ENCODE measurements at places on chromosomes 6 and 20.

DNA sequence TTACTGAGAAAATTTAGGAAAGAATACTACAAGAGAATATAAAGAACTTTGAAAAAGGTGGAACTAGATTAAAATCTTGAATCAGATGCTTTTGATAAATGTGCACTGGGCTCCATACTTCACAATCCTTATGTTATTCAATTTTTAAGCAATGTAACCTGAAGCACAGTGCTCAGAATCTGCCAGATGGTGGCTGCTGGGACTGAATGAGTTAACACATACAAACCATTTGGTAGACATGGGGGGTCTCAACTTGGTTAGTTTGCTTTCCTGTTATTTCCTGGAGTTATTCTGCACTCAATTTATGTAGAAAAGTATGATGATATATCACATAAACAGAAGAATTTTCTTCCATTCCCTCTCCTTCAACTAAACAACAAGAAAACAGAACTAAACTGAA, 326.5 kb downstream of the RNGTT start:
- no peak for DNase-seq

GRCh38 chr6:73169111-73169510, 56.2 kb downstream of the KHDC1L start:
- DNase-seq: no peak

DNA sequence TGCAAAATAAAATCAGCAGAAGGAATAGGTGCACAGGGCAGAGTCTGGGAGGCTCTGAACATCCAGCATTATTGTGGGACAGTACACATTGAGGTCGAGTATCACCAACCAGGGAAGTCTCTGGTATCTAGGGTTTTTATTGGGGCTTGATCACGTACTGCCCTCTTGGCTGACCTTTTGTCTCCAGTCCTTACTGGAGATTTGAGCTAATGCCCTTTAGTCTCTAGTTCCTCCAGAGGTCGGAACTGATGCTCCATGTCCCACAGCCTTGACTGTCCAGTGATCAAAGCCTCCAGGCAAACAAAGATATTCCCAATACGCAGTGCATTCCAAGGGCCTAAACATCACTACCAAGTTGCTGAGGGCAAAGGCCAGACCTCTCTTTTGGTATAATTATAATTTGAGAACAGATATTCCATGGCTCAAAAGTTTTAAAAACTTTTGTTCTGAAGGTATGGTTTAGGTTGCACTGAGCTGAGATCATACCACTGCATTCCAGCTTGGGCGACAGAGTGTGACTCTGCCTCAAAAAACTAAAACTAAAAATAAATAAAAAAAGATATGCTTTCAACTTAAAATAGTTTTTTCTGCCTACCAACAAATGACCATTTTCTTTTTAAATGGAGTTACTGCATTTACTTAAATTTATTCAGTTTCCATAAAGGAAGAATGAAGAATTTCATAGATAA, 56.9 kb upstream of the DYNLRB1 start:
- no peak for DNase-seq

GRCh38 chr6:9401960-9402359, 966.6 kb upstream of the SLC35B3 start:
- no peak for DNase-seq

DNA sequence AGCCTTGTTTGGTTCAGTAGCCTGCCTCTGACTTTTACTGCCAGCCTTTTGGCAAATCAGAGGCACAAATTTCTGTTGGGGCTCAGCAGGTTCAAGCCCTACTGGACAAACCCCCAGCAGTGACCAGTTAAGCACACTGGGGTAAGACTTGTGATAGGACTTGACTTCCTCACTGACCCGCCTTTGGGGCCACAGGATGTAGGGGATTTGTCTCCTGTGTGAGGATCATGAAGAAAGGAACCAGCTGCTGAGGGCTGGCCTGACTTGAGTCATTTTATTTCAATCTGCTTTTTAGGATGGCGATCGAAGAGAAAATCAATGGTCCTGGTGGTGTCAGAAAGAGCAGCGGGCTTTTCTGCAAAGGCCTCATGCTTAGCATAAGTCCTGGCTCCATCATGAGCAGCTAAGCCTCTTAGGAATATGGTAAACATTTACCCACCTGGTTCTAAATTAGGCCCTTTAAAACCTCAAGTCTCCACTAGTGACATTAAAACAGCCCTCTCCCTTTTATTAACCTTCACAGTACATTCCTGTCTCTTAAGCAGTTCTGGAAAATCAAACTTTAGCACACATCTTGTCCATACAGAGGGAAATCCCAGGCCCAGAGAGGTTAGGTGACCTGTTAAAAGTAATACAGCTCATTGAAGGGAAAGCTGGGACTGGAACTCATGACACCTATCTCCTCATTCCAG, 16.6 kb downstream of the CHMP4B start:
- DNase-seq: no peak

DNA sequence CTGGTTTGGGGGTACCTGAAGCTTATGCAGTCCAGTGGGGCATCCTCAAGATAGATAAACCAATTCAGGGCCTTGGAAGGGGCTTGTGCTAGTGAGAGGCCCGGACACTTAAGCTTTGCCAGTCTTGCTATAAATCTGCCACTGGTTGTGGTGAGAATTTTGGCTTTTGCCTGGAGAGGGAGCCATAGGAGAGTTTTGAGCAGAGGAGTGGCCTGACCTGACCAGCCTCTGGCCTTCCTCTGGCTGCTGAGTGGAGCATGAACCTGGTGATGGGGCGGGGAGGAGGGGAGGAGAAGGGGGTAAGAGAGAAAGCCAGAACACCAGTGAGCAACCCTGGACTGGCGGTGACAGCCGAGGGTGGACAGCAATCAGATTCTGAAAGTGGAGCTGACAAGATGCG, 7.1 kb downstream of the TMEM74B start:
- DNase-seq: peak; percentile 57

DNA sequence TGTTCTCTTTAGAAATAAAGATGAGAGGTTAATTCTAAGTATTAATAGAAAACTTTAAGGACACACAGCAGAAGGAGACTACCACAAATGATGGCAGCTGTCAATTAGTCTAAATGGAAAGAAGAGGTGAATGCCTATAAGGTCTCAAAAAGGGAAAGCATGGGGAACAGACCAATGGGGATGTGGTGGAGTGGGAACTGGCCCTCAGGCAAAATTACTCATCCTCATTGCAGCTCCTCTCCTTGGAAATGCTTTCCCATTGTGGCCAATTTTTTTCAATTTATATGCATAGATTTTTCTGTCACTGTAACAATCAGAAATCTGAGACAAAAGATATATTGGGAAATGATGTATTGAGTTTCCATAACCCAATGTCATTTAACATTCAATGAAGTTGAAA, 222.9 kb upstream of the DEFB112 start:
- DNase-seq: no peak

- DNase-seq: no peak
Measured at GRCh38 chr20:4064144-4064909, 49.0 kb upstream of the RNF24 start.

DNA sequence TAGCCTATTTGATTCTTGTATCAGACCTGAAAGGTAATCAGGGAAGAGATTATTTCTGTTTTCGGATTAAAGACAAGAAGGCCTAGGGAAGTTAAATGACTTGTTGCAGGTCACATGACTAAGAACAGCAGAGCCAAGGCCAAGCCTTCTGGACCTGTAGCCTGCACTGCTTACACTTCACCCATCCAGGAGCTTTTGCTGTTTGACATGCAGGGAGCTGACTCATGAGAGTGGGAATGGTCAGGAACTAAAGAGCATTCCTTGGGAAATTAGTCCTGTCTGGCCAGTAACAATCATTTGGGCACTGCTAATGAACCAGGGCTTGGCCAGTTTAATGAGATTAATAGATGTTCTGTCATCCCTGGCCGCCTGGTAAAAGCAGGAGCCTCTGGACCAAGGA, 46.8 kb downstream of the EIF2S2 start:
- no peak for DNase-seq

GRCh38 chr6:145731447-145731846, 3.9 kb downstream of the EPM2A start:
- no peak for DNase-seq

- no peak for DNase-seq
Measured at GRCh38 chr6:89559487-89559886, 79.1 kb downstream of the LYRM2 start.

GRCh38 chr6:49582529-49582928, 32.1 kb downstream of the C6orf141 start:
- DNase-seq: no peak

GRCh38 chr6:23870496-23870895, 255.5 kb upstream of the NRSN1 start:
- no peak for DNase-seq

GRCh38 chr6:26172608-26172968, 85.4 kb downstream of the HFE start:
- no peak for DNase-seq

DNA sequence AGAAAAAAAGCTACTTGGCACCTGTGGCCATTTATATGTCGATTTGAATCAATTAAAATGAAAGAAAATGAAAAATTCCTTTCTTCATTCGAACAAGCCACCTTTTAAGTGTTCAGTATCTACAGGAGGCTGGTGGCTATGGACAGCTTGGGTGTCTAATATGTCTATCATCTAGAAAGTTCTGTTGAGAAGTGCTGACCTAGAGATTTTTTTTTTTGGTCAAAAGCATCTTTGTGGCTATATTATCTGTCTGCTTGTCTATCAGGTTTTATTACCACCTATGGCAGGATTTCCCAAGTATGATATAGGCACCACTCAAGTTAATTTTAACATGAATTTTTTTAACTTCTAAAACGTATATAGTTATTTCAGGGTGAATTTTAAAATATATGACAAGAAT, 250.8 kb downstream of the TSHZ2 start:
- no peak for DNase-seq

DNA sequence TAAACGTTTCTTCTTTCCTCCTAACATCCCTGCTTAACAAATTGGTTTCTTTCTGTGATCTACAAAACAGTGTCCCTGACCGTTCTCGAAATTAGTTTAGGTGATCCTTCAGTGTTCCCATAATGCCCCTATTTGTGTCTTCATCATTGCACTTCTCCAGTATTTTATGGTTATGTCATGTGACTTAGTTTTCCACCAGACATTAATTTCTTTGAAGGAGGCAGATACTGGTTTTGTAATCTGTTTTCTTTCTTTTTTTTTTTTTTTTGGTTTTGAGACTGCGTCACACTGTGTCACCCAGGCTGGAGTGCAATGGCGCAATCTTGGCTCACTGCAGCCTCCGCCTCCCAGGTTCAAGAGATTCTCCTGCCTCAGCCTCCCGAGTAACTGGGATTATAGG, 49.2 kb downstream of the FAM217A start:
- no peak for DNase-seq

GRCh38 chr20:51230727-51231126, 207.8 kb upstream of the KCNG1 start:
- DNase-seq: no peak

GRCh38 chr20:32332614-32333013, 25.5 kb upstream of the ASXL1 start:
- no peak for DNase-seq

DNA sequence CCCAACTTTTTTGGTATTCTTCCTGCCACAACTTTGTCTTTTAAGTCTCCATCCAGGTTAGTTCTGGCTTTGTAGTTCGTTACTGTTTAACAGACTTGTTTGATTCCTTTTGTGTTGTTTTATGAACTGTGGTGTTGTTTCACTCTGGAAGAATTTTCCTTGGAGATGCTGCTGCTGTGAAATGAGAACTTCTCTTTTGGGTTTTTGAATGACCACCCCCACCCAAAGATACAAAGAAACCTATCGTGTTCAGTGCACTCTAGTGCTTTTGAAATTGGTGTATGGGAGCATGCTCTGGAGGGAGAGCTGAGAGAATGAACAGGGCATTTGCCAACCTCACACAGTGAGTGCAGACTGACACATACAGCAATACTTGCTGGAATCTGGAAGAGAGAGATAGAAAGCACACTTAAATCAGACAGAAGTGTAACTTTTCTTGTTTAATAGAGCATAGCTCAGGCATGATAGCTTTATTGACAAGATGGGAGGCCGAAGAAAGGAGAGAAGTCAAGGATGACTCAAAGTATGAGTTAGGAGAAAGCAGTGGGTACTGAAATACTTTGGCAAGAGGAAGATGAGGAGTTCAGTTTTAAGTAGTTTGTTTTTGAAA, 293.1 kb downstream of the SOX4 start:
- no peak for DNase-seq

- no peak for DNase-seq
Measured at GRCh38 chr6:71238351-71238750, 50.3 kb upstream of the OGFRL1 start.

GRCh38 chr20:36036688-36037087, 68.3 kb downstream of the CNBD2 start:
- DNase-seq: no peak

DNA sequence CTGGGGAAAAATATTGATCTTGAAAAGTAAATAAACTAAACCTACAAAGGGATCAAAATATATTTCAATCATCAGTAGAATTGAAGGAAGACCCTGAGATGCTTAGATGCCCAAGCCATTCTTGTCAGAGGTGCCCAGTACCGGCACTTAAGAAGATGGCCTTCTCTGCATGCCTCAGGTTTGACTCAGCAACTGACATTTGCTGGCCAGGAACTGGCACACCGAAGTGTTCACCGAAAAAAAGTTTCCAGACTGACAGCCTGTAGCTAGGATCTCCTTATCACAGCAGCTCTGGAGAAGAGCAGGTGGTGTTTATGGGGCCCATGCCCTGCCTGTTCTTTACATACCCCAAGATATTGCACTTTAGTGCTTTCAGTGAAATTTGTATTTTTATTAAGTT, 203.2 kb downstream of the MOXD1 start:
- no peak for DNase-seq

DNA sequence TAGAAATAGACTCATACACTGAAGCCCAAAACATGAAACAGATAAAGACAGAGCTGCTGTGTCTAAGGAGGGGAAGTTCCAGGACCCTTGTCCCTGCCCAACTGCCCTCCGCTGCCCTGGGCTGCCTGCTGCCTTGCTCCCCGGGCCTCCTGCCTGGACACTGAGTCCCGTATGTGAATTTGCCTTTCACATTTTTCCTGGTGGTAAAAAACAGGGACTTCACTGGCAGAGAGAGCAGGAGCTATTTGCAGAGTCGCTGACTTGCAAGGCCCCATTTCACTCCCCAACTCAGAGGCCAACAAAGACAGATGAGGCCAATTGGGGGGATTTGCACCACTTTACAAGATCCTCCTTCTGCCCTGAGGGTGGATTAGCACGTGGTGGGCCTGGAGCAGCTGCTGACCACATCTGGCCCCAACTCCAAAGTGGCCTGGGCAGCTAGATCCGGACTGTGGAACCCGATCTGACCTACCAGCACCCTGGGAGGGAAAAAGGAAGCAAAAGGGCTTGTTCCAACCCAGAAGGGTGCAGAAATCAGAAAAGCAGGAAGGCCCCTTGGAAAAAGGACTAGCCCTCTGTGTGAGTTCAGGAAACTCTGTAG, 61.4 kb downstream of the NOL4L start:
- DNase-seq: no peak
